Cardiac fibroblast (primary cell): ENCODE measurements at places on chromosomes 2 and 18.

DNA sequence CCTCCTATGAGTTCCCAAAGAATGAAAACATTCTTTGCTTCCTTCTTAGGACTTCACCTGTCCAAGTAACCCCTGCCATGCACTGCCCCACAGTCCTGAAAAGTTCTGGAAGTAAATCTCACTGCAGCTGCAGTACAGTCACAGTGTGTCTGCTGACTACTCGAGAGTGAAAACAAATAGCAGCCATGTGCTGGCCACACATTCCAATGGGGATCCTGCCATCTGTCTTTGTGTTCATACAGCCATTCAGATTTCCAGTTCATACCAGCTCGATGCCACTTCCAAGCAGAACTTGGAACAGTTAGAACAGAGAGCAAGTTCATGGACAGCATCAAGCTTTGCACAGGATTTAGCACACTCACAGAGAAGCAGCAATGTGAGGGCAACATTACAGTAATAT is 629.9 kb upstream of the ACVR2A start:
- no peak for DNase-seq

DNA sequence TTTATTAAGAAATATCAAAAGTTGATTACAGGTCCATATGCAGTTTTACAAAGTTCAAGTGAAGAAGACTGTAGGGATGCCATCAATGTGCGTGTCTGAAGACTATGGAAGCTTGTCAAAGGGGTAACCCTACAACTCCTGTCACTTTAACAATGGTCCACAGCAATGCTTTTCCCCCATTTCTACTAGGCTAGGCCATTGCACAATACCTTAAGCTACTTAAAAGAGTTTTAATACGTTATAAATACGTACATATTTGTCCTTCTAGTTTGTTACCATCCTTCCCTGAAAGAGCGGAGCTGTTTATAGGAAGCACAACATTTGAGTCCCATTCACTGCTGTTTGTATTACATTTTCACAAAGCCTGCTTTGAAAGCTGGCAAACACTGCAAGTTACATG is 26.7 kb downstream of the CNRIP1 start:
- DNase-seq: no peak

DNA sequence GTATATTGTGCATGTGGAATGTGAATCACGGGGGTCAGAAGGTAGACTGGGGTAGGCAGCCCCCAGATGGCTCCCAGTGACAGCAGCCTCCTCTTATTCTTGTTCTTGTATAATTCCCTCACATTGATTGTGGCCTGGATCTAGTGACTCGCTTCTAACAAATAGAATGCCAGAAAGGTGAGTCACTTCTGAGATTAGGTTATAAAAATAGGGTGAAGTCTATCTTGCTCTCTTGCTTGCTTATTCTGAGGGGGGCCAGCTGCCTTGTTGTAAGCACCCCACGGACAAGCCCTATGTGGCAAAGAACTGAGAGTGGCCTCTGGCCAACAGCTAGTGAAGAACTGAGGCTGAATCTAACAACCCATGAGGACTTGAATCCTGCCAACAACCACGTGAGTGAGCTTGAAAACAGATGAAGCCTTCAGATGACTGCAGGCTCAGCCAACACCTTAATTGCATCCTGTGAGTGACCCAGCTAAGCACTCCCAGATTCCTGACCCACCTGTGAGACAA is 15.6 kb upstream of the RMND5A start:
- peak; percentile 81 for DNase-seq

GRCh38 chr2:161580426-161580825 is 43.8 kb upstream of the SLC4A10 start:
- DNase-seq: no peak

- DNase-seq: no peak
These were observed 176.8 kb upstream of the TRIB2 start for GRCh38 chr2:12539776-12540562.

- no peak for DNase-seq
These were observed 347.7 kb downstream of the KIAA1328 start for GRCh38 chr18:37176621-37176934.

DNA sequence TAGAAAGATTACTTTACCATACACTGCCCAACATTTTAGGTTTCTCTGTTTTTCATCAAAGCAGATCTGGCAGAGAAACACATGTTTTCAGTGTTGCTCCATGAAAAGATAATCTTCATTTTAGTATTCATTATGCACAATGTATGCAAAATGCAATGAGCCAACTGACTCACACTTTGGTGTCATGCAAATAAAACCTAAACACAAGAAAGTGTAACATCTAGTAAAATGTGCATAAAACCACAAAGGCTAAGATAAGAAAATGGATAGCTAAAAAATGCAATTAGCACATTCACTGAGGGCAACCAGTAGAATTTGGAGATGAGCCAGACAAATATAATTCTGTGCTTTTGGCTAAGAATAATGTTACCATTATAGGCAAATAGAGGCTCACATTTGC is 203.5 kb upstream of the UBE2E3 start:
- peak; percentile 56 for DNase-seq

DNA sequence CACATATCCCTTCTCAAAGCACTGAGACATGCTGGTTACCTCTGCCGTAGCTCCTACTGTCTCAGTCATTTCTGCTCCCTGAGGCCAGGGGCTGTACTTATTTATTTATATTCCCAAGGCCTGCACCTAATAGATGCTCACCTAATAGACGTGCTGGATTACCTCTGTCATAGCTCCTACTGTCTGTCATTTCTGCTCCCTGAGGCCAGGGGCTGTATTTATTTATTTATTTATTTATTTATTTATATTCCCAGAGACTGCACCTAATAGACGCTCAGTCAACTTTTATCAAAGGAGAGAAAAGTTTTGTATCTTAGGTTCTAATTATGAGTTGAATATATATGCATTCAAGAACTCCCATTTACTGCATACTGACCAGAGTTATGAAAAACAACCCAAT is 414.0 kb upstream of the TRIB2 start:
- no peak for DNase-seq

DNA sequence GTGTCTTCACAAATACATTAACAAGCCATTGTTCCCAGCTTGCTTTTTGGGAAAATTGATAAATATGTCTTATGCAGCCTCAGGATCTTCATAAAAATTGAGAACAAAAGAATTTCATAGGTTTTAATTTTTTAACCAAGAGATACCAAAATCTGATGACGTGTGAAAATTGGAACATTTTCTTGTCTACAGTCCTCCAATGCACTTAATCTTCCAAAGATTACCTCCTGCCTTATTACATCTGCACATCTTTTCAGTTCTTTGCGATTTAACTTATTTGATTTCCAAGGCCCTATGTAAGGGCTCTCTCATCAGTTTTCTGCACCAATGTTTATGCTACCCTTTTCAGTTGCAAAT is 3.1 kb downstream of the MRPL35 start:
- DNase-seq: no peak

DNA sequence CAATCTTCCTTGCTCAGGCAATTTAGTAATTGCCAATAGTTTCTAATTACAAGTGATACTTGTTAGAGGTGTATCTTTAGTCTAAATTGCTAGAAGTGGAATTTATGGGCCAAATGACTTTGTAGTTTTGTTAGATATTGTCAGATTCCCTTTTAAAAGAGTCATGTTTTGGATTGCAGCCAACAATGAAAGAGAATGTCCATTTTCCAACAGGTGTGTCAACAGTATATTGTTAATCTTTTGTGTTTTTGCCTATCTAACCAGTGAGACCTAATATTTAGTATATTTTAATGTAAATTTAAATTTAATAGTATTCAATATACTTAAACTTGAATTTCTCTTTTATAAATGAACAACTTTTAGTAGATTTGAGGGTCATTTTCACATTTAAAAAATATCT is 259.4 kb upstream of the ETAA1 start:
- no peak for DNase-seq

DNA sequence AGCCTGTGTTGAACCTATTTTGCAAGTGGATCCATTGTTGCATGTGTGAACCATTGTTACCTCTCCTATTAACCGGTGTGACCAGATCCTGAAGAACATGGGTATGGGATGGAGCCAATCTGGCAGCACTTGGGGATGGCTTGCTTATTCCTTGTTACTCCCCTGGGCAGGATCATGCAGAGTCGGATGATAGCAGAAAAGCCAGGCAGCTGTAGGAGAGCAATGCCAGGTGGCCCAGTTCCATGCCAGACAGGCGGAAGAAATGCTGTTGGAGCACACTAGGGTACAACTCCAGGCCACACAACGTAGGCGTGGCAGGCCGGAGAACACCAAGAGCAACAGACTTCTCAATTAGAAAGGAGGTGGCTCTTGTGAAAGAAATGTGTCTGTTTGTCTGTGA is 16.3 kb upstream of the MYO1B start:
- DNase-seq: no peak

DNA sequence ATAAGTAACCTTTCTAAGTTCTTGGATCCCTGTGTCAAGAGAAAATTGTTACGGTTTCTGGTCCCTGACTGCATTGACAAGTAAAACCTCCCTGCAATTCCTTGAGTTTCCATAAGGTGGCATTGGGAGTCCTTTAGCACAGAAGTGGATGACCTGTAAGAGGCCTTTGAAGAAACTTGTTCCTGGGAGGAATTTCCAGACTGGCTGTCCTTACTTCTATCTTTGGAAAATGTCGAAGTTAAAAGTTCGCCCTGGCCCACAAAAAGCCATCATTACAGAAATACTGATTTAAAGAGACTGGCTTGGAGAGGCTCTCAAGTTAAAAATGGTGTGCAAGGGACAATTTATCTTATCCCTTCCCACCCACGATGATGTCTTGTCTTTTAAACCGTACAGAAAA is 218.4 kb downstream of the CDH20 start:
- peak; percentile 91 for DNase-seq
